Midbrain (tissue), 1 donor: ENCODE measurements at places on chromosomes 6 and 20.

GRCh38 chr6:90146921-90147649 is 149.6 kb downstream of the BACH2 start:
- no peak for DNase-seq

DNA sequence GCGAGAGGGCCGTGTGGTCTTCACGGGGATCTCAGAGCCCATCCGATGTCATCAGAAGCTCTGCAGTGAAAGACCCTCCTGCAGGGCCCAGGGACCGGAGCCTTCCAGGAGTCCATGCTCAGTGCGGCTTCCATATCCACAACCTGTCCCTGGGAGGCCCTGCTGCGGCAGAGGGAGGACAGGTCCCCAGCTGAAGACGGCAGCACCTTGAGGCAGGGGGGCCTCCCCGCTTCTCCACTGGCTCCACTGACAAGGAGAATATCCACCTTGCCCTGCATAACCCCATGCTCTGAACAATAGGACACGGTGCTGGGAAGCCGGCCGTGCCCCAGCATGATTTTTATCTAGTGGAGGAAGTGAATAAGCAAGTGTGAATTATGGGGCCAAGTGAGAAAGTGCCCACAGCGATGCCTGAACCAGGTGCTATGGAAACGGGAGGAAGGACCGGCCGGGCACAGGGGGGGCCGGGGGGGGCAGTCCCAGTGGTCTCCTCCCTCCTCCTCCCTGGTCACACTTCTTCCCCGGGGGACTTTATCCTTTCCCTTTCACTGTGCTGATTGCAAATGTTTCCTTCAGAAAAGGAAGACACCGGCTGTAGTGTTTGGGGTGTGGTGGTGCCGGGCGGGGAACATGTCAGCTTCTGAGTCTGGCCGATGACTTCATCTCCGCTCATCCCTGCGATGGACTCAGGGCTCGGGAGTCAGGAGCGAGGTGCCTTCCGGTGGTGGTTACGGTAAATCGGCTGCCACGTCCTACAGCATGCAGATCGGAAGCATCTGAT is 225.1 kb downstream of the ERMARD start:
- DNase-seq: no peak

DNA sequence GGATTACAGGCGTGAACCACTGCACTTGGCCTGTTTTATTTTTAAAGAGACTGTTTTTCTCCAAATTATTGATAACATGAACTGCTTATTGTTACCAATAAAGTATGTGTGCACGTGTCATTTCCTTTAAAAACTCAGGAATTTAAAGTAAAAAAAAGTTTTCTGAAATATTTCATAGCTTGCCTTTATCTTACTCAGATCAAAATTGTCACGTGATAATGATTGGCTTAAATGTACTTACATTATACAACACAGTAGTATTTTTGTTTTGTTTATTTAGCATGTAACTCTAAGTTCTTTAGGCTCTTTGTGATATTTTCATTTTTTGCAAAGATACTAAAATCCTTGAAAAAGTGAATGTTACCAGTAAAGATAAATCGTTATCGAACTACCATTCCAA is 174.1 kb downstream of the ZFAND3 start:
- no peak for DNase-seq

DNA sequence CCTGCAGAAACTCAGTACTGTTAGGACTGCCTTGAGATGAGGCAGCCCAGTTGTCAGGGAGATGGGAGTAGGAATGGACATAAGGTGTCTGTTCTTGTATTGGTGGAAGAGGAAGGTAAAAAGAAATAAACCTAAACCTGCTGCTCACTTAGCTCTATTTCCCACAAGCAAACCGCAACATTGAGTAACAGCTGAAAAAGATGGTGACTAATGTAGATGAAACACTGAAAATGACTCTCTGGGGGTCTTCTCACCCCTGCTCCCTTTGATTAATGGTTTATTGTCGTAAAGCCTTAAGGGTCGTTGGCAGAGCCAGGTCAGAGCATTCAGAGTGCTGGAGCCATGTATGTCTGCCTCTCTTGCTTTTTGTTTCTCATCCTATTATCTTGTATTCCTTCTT is 87.5 kb downstream of the FOXO3 start:
- no peak for DNase-seq

- DNase-seq: no peak
These were observed 359.4 kb downstream of the HDGFL1 start for GRCh38 chr6:22928775-22929174.
